Fibroblast of skin of right quadriceps (primary cell): ENCODE measurements at places on chromosomes 12 and 14.

GRCh38 chr12:6463858-6464257 lies 6.6 kb downstream of the VAMP1 start:
- no peak for DNase-seq

DNA sequence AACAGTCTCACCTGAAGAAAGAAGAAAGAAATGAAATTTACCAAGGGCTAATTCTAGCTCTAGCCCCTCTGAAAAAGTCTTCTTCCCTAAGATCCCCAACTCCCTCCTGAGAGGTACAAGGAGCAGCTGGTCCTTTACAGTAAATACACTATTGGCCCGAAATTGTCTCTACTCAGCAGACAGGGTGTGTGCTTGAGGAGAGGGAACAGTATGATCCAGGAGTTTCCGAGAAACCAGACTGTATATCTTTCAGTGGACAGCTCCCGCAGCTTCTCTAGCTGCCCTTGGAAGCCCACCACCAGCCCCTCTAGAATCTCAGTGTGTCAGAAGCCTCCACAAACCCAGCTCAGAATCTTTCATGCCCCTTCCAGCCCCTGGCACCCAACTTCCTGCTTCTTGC lies 8.1 kb downstream of the GPR84 start:
- DNase-seq: no peak

DNA sequence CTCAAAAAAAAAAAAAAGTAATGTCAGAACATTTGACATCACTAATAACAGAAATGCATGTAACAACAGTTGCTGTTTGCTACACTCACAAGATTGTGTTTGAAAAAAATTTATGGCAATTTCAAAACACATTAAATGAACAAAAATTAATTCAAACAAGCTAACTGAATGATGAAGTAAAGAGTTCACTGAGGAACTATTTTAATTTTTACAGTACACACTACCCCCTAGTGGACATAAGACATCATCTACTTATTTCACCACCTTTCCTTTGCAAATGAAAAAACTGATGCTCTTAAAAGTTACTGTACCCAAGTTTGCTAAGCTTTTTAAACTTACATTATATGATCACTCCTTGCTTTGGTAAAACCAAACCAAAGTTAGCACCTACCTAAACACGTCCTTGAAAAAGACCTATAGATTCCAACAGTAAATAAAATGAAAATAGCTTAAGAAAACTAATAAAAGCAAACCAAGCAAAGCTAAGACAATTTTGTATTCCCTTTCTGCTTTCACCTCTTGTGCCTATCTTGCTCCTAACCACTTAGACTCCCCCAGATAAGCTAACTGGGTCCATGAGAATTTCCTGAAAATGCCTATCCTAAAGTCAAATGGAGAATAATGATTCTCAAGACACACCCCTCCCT lies 22.2 kb downstream of the UBE2N start:
- DNase-seq: peak; percentile 59

GRCh38 chr12:71556448-71556847 lies 107.2 kb downstream of the ZFC3H1 start:
- no peak for DNase-seq

- no peak for DNase-seq
Observed at GRCh38 chr12:3838076-3838475, 35.1 kb downstream of the PARP11 start.

DNA sequence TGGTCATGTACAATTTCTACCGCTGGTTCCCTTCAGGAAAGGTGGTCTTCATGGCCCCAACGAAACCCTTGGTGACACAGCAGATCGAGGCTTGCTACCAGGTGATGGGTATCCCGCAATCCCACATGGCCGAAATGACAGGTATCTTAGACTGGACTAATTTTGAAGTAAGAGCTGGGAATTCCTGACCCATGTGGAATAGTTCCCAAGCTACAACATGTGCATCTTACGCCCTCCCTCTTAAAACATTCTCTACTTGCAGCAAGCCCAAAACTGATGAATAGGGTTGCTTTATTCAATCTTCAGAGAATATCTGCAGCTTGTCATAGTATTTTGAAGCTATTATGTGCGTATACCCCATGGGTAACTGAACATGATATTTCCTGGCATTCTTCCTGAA lies 669 bp downstream of the FANCM start:
- no peak for DNase-seq

- DNase-seq: no peak
Observed at GRCh38 chr12:26255893-26256645, 60.7 kb downstream of the SSPN start.
